ENCODE measurements at places on chromosomes 12 and 14.
A peak's percentile ranks its signal among the peaks of the same experiment; 100 is the strongest.

GRCh38 chr12:52126050-52126604 lies 46.6 kb downstream of the SMIM41 start:
- no peak for DNase-seq

DNA sequence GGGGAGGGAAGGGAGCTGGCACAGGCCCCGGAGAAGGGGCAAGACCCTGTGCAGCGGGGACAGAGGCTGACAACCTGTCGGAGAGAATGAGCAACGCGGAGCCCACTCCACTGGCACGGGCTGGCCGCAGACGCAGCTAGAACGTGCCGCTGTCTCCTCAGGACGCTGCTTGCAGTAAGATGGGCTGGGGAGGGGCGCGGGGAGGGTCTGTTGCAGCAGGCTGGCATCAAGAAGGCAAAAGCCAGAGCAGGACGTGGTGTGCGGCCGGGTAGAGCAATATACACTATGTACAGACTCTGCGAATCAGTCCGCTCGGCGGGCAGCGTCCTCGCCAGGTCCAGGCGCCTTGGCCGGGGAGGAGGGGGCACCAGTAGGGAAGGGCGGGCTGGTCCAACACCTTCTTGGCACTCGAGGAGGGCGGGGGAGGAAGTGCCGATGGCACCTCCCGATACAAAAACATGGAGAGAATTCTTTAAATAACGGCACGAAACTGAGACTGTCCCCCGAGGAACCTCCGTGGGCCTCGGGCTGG lies 19.8 kb downstream of the RAB35 start:
- DNase-seq: no peak

DNA sequence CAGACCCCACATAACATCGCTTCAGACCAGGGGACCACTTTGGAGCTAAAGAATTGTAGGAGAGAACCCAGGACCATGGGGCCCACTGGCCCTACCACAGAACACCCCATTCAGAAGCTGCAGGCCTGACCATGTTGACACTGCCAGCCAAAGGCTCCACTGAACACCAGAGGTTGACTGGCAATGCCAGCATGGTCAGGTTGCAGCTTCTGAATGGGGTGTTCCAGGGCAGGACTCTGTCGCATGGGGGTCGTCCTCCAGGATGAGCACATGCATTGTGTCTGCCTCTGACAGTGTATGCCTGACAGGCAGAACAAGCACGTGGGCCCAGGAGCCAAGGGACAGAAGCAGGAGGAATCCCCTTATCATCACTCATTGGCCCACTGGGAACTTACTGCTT lies 34.1 kb downstream of the DIO3 start:
- DNase-seq: no peak

GRCh38 chr12:91172096-91172495 lies 10.5 kb downstream of the DCN start:
- DNase-seq: peak; percentile 33

- DNase-seq: no peak
These were observed 3.2 kb upstream of the SPTSSA start for GRCh38 chr14:34465069-34465859.

GRCh38 chr12:46553911-46554310 lies 181.3 kb upstream of the SLC38A2 start:
- DNase-seq: no peak

DNA sequence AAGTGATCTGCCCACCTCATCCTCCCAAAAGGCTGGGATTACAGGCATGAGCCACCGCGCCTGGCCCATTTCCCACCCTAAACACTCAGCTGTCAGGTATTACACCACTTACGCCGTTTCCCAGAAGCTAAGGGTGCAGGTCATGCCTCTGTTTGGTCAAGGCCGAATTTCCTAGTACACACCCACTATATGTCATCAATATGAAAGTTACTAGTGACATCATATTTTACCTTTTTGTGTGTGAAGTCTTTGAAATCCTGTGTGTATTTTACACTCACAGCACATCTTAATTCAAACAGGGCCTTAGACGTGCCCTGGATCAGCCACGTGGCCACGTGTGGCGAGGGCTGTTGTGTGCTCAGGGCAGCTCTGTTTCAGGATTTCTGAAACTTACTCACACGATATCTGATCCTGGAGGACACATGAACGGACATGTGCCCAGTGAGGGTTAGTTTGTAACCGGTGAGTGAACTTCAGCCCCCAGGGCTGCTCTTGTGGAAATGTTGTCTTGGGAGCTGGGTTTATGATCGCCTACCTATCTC lies 51.8 kb downstream of the GLT1D1 start:
- no peak for DNase-seq

- no peak for DNase-seq
These were observed 10.5 kb downstream of the ARG2 start for GRCh38 chr14:67630186-67630585.

DNA sequence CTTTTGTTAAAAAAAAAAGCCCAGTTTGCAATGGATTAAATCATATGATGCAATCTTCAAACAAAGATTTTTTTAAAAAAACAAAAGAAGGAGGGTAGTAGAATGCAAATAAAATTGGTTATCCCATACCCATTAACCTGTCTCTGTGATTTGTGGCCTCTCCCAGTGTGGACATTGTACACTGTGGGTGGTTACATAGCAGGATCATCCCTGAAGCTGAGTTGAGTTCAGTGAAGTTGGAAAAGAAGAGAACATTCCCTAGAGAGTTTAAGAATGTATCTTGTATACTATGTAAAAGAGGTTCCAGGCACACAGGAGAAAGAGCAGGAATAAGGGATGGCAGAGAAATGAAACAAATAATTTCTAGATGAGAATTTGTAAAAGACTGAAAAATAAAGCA lies 142.4 kb upstream of the SLC16A7 start:
- no peak for DNase-seq

DNA sequence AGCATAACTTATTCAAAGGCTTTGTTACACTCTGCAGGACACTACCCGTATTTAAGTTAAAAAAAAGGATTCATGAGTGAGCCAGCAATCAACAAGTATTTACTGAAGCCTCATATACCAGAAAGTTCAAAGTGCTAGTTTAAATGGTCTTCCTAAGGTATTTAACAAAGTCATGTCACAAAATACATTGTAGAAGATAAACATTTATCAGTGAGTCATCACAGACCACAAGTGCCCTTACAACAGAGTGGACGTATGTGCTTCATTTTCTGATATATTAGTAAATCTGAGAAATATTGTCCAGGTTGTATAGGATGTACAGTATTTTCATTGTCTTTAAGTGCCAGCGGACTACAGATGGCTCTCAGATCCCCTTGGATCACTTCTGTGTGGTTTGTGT lies 24.2 kb downstream of the FLRT2 start:
- DNase-seq: no peak

DNA sequence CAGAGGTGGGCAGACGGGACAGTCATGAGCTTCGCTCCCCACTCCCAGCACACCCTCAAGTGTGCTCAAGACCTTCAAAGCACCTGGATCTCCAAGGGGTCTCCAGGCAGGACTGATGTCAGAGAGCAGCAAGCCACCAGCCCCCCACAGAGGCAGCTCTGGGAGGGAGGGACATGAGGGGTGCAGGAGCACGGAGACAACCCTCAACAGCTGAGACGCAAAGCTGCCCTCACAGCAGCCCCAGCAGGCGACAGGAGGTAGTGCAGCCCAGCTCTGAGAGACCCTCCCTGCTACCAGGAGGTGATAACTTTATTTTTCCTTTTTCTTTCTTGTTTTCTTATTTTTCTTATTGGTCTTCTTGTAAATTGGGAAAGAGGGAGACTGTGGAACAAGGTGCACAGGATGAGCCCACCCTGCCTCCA lies 17.9 kb downstream of the SIVA1 start:
- DNase-seq: no peak

DNA sequence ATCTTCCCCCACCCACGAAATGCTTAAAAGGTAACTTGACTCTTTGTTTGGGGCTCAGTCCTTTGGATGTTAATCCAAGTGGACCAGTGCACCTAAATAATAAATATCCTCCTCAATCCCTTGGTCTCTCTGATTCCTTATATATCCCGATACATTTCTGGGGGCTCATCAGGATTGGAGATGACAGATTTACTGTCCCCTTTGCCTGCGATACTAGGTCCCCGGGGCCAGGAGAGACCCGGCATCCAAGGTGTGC lies 26.3 kb downstream of the KLRK1 start:
- no peak for DNase-seq

DNA sequence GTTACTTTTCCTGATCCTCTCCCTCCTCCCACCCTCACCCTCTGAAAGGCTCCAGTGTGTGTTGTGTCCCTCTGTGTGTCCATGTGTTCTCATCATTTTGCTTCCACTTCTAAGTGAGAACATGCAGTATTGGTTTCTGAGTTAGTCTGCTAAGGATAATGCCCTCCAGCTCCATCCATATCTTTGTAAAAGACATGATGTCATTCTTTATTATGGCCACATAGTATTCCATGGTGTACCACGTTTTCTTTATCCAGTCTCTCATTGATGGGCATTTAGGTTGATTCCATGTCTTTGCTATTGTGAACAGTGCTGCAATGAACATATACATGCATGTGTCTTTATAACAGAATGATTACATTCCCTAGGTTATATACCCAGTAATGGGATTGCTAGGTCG lies 51.9 kb upstream of the BBS10 start:
- no peak for DNase-seq

- peak; percentile 47 for DNase-seq
These were observed 4.7 kb downstream of the CISTR start for GRCh38 chr12:53747095-53747494.

GRCh38 chr14:33911046-33911445 lies 39.8 kb downstream of the EGLN3 start:
- no peak for DNase-seq

- DNase-seq: no peak
These were observed 478.0 kb downstream of the RMST start for GRCh38 chr12:97940629-97941028.

DNA sequence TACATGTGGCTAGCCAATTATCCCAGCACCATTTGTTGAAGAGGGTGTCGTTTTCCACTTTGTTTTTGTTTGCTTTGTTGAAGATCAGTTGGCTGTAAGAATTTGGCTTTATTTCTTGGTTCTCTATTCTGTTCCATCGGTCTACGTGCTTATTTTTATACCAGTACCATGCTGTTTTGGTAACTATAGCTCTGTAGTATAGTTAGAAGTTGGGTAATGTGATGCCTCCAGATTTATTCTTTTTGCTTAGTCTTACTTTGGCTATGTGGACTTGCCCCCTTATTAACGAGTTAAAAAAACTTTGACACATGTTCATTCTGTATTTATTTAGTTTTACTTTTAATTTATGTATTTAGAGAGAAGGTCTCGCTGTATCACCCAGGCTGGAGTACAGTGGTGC lies 120.4 kb downstream of the ADCK1 start:
- no peak for DNase-seq

DNA sequence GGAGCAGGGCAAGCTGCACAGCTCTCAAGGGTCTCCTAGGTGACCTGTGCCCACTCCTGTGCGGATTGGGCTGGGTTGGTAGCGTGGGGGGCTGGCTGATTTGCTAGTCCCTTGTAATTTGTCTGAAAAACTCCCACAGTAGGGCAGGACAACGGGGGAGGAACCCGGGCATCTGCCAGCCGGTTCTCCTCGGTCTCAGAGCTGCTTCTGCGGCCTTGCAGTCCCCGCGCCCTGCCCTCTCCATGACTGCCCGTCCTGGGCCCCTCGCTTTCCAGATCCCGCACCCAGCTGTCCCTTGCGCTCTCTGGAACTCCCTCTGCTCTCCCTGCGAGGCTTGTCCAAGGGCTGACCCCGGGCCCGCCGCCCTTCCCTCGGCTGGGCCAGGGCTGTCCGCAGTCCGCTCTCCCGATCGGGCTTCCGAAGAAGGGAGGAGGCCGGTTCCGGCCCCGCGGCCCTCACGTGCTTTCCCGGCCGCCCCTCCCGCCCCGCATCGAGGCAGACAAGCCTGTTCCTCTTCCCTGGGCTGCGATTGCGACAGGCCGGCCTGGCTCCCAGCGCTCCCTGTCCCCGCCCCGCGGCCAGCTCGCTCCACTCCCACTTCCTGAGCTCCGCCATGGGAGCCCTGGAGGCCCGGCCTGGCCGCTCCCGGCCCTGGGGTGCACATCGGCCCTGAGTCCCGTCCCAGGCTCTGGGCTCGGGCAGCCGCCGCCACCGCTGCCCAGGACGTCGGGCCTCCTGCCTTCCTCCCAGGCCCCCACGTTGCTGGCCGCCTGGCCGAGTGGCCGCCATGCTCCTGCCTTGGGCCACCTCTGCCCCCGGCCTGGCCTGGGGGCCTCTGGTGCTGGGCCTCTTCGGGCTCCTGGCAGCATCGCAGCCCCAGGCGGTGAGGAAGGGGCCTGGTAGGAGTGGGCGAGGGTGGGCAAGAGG lies at the start of gene LTBR:
LTBR (plus strand) TSS at position 591 of the 927 bp plus-strand sequence; CDS start at position 788, 197 bp downstream.
- no peak for DNase-seq

DNA sequence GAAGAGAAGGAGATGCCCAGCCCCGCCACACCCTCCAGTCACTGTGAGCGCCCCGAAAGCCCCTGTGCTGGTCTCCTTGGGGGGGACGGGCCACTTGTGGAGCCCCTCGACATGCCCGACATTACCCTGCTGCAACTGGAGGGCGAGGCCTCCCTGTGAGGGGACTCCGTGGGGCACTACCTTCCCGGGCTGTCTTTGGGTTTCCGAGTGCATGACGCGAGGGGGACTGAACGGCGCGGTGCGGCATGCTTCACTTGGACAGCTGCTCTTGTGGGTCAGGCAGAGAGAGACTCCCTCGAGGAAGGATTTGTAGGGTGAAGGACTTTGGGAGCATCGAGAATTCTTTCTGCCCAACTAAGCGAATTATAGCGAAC lies 1.1 kb downstream of the CCDC184 start:
- DNase-seq: no peak

GRCh38 chr12:6437586-6437985 lies 7.2 kb upstream of the CD27 start:
- DNase-seq: no peak

- no peak for DNase-seq
These were observed 451.2 kb downstream of the RPS29 start for GRCh38 chr14:49134940-49135339.

GRCh38 chr14:71672596-71672995 lies 259.6 kb upstream of the RGS6 start:
- no peak for DNase-seq

GRCh38 chr12:66409195-66409871 lies 107.0 kb downstream of the HELB start:
- peak; percentile 74 for DNase-seq

- DNase-seq: no peak
These were observed 69.5 kb downstream of the ADAMTS20 start for GRCh38 chr12:43482311-43483085.

DNA sequence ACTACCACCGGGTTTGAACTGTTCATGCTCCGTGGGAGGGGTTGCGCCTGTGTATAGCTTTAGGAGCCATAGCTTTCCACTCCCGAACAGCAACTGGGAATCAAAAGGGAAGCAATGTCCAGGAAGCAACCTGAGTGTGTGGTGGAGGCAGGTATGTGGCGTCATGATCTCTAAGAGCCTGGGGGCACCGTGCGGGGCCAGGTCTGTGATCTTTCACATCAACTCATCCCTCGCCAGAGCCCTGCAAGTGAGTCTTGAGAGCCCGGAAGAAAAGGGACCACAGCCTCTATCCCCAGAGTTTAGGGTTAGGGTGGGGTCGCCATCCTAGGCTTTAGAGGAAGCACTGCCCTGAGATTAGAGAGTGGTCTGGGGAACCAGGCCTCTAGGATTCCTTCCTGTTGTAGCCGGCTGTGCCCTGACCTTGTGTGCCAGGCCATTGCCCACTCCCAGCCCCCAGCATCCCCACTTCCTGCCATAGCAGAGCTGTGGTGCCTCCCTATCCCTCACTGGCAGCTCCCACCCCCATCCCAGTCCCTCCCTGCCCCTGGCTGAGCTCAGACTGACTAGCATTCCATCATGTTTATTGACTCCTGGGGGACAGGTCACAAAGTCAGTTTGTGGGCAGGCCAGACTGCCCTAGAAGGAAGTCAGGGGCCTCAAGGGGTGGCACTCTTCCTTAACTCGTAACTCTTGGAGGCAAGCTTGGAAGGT lies 745 bp upstream of the ADCY4 start:
- no peak for DNase-seq
